ENCODE measurements at places on chromosomes 5 and 9.

DNA sequence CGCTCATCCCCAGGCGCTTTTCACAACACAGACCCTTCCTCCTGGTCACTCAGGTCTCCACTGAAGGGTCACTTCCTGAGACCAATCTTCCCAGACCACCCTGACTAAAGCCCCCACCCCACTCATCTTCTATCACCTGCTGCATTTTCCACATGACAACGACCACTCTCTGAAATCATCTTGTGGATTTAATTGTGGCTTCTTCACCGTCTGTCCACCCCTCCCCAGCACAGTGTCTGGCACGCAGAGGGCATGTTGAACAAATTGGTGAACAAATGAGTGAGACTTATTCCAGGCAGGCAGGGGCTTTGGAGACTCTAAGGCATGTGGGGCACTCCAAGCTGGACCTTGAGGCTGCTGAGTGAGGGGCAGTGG lies 8.8 kb downstream of the BARX1 start:
- DNase-seq: no peak

DNA sequence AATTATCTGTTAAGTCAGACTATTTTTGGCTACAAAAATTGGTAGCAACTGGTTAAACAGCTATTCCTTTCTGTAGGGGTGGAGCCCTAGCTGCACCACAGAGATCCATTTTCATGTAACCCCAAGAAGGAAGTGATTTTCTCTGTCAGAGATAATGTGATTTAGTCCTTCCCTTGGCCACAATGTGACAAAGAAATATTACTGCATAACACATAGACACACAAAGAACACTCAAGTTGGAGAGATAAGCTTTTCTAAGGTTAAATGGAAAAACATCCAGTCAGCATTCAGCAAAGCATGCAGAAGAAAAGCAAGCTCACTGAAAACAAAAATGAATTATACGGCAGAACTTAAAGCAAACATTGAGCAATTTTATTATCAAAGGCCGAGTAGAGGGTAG lies 227.8 kb upstream of the CDH9 start:
- DNase-seq: no peak

DNA sequence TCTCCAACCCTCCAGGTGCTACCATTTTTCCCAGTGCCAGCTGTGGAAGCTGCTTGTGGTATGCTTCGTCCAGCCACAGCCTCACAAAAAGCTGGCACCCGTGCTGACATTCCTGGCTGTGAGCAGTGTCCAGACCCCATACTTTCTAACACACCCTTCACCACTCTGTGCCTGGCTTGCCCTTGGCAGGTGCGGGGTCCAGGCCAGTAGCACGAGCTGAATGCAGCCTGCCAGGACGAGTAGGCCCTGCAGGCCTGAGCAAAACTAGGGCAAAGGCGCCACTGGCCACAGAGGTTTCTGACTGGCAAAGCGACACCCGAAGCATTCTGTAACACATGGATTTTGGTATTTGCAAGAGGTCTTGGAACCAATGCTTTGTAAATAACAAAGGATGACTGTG lies 26.0 kb upstream of the GHR start:
- no peak for DNase-seq

GRCh38 chr9:24901319-24901718 lies 355.6 kb upstream of the IZUMO3 start:
- no peak for DNase-seq

GRCh38 chr5:351084-351920 lies 29.8 kb downstream of the AHRR start:
- no peak for DNase-seq

DNA sequence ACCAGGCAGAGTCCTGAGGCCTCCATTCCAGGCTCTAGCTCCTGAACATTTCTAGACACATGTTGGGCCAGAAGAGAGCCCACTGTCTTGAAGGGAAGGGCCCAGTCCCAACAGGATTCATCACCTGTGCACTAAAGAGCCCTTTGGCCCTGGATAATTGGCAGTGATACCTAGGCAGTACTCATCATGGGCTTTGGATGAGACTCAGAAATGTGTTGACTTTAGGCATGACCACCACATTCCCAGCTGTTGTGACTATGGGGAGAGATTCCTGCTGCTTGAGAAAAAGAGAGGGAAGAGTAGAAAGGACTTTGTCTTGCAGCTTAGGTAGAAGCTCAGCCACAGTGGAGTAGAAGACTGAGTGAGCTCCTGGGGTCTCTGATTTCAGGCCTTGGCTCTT lies 138.4 kb upstream of the DAPK1 start:
- DNase-seq: no peak

- DNase-seq: no peak
Measured at GRCh38 chr5:52709167-52709925, 78.4 kb upstream of the ITGA1 start.

- no peak for DNase-seq
Measured at GRCh38 chr9:121718084-121718483, 66.7 kb downstream of the DAB2IP start.

DNA sequence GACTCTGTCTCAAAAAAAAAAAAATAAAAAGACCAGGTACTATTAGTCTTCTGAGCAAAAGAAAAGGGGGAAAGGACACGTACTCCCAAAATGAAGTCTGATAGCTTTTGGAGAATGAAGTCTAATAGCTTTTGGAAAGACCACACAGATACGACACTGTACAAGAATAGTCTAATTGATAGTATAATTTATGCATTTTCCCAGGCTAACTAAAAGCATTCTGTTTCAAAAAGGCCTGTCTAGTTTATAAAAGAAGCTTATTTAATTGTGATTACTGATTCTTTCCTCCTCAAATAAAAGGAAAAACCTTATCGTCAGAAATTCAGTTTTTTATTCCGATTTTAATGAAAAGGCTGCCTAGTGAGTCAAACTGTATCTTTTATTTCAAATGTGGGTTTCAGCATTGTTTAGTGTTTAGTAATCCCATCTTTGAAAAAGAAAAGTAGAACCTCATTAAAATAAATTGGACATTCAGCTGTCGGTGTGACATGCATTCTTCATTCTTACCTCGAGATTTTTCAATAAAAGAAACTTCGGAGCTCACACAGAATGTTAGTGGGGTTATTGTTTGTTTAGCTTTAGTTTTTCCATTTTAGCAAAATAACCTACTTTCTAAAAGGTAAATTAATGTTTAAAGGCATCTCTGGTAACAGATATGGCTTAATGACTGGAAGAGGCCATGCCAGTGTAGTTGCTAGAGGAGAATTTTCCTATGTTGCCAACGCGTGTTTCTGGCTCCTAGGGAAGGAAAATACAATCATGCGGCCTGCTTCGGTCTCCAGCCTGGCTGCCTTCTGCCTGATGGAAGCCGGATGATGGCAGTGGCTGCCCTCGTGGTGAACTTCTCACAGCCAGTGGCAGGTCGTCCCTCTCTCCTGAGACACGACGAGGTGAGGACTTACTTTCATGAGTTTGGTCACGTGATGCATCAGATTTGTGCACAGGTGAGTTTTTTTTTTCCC lies 70.0 kb downstream of the NLN start:
- no peak for DNase-seq

DNA sequence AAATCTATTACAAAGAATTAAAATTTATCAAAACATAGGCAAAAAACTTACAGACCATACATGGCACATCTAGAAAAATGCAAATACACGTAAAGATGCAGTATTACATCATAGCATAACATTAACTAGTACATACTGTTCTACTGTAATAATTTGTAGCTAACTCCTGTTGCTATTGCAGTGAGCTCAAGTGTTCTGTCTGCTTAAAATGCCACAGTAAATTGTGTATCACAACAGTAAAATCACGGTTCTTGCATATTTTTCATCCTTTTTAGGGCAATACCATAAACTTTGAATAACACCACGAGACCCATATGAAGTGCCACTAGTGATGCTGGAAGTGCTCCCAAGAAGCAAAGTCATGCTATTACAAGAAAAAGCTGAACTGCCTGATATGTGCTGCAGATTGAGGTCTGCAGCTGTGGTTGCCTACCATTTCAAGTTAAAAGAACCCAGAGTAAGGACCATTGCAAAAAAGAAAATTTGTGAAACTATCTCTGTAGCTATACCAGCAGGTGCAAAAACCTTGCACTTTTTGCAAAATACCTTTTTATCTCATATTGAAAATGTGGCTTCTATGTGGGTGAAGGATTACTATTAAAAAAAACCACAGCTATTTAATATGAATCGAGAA lies 14.2 kb downstream of the HOMER1 start:
- no peak for DNase-seq

- no peak for DNase-seq
Measured at GRCh38 chr5:108642170-108642906, 105.4 kb upstream of the FER start.

- DNase-seq: no peak
Measured at GRCh38 chr5:151258201-151258611, 5.2 kb downstream of the GM2A start.

GRCh38 chr5:153159616-153160015 lies 330.9 kb upstream of the GRIA1 start:
- no peak for DNase-seq

DNA sequence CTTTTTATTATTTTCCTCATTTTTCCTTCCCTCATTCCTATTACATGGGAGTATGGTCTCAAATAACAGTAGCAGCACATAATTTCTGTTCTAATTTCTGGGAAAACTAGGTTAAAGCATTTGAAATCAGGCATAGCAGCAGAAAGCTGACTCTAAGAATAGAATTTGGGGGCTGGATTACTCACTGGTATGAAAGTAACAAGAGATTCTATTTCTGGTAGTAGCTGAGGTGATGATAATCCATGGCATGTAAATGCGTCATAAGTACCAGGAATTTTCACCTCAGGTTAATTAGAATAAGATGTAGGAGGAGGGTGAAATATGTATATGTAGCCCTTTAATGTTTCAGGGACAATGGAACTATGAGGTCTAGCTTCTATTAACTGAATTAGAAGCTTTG lies 662.0 kb downstream of the PTPRD start:
- DNase-seq: no peak

DNA sequence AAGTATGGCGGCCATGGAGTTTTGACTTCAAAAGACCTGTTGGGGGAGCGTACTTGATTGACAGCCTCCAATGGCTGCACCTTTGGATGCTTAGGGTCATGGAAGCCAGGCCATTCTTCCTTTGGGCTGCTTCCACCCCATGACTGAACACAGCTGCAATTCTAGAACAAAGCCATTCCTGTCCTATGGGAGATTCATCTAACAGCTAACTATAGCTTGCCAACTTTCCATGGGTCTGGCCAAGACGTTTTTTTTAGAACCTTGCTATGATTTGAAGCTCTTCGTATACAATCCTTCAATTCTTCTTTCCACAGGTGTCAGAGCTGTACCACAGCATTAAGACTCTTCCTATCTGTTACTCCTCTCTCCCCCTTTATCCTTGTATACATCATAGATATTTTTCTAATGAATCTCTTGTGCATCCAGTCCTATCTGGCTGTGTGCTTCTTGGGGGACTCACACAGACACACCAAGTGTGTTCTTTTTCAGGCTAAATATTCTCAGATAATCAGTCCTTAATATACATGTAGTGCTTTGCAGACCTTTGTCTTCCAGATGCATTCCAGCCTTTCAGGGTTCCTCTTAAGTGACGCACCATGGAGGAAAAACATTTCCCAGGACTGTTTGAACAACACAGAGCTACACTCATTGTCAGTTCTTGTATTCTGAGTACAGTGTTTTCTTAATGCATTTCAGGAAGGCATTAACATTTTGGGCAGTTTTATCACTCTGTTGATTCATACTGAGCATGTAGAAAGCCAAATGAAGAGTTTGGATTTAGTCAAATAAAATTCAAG lies 198.9 kb downstream of the TAF11L14 start:
- DNase-seq: no peak

DNA sequence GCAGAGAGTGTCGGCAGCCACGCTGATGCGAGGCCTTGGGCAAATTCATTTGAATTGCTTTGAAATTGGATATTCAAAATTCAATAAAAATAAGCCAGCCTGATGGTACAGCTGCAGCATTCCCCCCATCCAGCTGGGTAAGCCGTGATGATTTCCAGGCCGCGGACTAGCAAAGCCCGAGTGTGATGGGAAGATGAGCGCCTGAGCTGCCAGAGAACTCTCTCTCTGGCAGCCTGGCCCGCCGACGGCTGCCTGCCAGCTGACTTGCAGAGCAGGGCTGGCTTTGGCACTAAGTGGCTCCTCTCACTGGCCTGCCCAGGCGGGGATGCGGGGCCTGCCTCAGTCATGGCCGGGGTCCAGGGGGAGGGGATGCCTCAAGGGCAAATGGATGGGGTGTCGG lies 268.3 kb upstream of the WWC1 start:
- DNase-seq: no peak

- no peak for DNase-seq
Measured at GRCh38 chr9:127980060-127980705, 606 bp downstream of the EEIG1 start.

DNA sequence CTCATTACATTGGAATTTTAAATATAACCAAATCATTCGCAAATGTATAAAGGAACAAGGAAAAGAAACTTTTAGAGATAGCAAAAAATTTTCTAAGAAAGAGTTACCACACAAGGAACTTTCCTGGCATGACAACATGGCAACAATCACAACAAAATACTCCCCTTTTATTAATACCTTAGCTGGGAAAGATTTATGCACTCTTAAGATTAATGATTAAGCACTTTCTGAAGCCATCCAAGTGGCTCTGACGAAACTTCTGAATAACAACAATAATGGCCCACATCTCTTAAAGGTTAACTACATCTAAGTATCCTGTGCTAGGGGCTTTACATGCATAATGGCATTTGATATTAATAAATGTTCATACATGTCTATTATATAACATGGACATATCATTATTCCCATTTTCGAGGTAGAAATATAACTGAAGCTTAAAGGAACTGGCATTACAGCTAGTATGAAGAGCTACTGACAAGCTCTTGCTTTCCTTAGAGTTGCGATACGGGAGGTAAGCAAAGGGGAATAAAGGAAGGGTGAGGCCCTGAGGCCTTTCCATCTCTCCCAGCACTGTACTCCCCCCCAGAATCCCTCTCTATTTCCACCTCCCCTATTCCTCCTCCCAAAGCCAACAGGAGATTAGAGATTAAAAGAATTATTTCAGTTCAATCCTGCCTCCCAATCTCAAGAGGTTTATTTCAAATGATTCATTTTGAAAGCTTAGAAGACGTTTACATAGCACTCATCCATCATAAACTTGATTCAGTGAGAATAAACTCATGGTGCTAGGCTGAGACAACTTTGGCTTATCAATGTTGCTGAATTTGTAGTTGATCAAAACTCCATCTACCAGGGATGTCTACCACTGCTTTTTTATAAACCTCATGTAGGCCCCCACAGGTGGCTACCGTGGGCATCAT lies 9.6 kb downstream of the MTMR12 start:
- no peak for DNase-seq

DNA sequence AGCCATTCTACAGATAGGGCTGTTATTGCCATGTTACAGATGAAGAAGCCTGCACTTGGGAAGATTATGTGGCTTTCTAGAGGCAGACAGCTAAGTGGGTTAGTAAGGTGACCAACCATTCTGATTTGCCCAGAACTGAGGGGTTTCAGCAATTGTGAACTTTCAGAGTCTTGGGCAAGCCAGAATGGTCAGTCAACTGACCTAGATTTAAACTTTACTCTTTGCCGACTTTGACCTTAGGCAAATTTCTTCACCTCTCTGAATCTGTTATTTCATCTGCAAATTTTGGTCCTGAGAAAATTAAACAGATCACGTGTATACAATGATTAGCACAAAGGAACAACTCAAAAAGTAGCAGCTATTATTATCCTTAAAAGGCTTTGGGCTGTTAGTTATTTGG lies 20.4 kb upstream of the TNFSF8 start:
- DNase-seq: no peak
